Esophagus (tissue), 2 donors: ENCODE measurements at places on chromosomes 7 and 10. TPM values are rescaled to one million over a fixed set of nuclear protein-coding genes. Genes with fewer than 3 reads are reported as not detected.

PRLHR gene
- polyA plus RNA-seq = not detected

PIP gene
- polyA plus RNA-seq = not detected

NEUROD6 gene
- 0.01 TPM for polyA plus RNA-seq

ZC3HAV1L gene
- 1.1 TPM for polyA plus RNA-seq

CPED1 gene
- polyA plus RNA-seq = 0.29 TPM

PLCE1 gene
- polyA plus RNA-seq = 0.85 TPM

DNAJC30 gene
- polyA plus RNA-seq = 3.9 TPM

FLNC gene
- polyA plus RNA-seq = 7.7 TPM

ABCA13 gene
- 1.6 TPM for polyA plus RNA-seq

TRIM74 gene
- 0.41 TPM for polyA plus RNA-seq

SLC39A12 gene
- polyA plus RNA-seq = not detected

ANLN gene
- 11.2 TPM for polyA plus RNA-seq

PRSS58 gene
- not detected for polyA plus RNA-seq

PTPN20 gene
- polyA plus RNA-seq = 2.3 TPM

CHRM2 gene
- 0.04 TPM for polyA plus RNA-seq

GPR26 gene
- not detected for polyA plus RNA-seq

PLEKHS1 gene
- 0.08 TPM for polyA plus RNA-seq

CASP2 gene
- 7.2 TPM for polyA plus RNA-seq

PLAU gene
- 7.0 TPM for polyA plus RNA-seq

CYP2C19 gene
- 3.0 TPM for polyA plus RNA-seq

PDZD7 gene
- polyA plus RNA-seq = 0.14 TPM

UMAD1 gene
- polyA plus RNA-seq = 1.8 TPM

SPDYE2B gene
- not detected for polyA plus RNA-seq

ANKRD22 gene
- polyA plus RNA-seq = 46.0 TPM

ZNF853 gene
- polyA plus RNA-seq = 1.2 TPM

SMKR1 gene
- 0.63 TPM for polyA plus RNA-seq

ASAH2 gene
- polyA plus RNA-seq = 0.20 TPM

GCK gene
- polyA plus RNA-seq = 0.18 TPM

C10orf95 gene
- 0.37 TPM for polyA plus RNA-seq

PSMC2 gene
- 57.9 TPM for polyA plus RNA-seq

CEP55 gene
- 8.3 TPM for polyA plus RNA-seq

MPP7 gene
- polyA plus RNA-seq = 19.7 TPM

ANKRD1 gene
- polyA plus RNA-seq = 0.96 TPM

UCN3 gene
- not detected for polyA plus RNA-seq

FGFR2 gene
- 15.4 TPM for polyA plus RNA-seq
